ENCODE measurements at places on chromosomes 6 and 20.

GRCh38 chr6:82144007-82144851 is 103.3 kb downstream of the IBTK start:
- DNase-seq: peak; percentile 98

- peak; percentile 11 for DNase-seq
Measured at GRCh38 chr20:9071976-9072726, 3.3 kb downstream of the PLCB4 start.

DNA sequence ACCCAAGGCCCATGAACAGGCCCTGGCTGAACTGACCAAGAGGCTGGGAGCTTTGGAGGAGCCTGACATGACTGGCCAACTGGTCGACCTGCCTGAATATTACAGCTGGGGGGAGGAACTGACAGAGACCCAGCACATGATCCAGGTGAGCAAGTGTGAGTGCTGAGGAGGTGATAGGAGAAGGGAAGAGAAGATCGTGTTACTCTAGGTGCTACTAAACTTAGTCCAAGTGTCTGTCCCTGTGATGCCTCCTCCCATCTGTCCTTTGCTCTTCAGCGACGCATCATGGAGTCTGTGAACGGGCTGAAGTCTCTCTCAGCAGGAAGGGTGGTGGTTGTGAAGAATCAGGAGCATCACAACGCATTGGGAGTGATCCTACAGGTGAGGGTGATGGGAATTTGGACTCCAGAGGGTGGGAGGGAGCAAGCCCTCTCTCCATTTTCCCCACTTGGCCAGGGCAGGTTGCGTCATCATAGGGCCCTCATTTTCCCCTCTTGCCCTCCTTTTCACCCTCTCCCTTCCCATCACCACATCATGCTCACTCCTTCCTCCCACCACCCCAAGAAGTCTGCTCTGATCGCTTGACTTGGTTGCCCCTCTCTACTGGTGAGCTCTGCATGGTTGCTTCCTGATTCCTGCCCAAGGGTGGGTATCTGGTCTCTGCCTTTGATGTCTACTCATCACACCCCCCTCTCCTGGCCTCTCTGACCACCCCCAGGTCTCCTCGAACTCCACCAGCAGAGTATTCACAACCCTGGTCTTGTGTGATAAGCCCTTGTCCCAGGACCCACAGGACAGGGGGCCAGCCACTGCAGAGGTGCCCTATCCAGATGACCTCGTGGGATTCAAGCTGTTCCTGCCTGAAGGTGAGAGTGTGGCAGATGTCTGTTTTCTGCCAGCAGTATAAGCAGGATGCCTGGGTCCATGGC is 4.7 kb downstream of the DXO start:
- no peak for DNase-seq

GRCh38 chr6:162957062-162957461 is 229.3 kb downstream of the PACRG start:
- no peak for DNase-seq

- DNase-seq: peak; percentile 26
Measured at GRCh38 chr6:112478036-112478435, 130.9 kb downstream of the RFPL4B start.

GRCh38 chr6:131640100-131640499 is 3.0 kb downstream of the ENPP3 start:
- no peak for DNase-seq

DNA sequence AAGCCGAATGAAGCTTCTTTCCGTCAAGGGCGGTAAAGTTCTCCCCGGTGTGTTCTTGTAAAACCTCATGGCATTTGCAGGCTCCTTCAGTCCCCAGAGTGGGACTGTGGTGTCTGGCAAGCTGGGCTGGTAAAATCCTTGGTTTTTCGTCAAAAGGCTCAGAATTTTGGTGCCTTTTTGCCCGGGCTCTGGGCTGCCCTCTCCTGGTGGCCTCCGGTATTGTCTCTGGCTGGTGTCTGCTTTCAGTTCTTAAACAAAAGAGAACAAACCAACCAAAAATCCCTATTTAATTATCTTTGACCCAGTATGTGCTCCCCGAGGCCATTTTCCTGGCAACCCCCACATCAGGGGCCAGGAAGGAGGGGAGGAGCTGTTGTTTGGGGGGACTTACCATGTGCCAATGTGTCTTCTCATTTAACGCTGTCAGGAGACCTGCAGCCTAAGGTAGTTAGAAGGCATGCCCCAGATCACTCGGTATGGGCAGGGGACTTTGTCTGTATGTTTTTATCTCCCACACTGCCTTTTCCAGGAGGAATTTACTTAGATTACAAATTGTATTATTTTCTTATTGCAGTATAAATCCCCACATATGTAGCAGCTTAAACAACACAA is 11.1 kb downstream of the CDH4 start:
- no peak for DNase-seq

DNA sequence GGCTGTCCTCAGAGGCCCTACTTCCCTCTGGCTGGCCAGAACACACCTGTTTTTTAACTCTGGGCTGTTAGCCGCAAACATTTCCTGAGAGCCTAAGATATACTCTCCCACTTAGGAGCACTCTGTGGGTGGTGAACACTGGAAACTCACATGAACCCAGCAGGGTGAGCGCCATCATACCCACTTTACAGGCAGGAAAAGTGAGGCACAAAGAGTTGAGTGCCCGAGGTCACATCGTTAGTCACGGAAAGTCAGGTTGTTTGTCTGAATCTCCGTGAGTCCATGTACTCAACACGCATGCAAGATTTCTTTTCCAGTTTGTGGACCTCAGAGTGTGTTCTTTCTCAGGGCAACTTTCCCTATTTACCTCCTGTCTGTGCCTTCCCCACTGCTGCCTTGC is 1.9 kb downstream of the BAK1 start:
- no peak for DNase-seq

DNA sequence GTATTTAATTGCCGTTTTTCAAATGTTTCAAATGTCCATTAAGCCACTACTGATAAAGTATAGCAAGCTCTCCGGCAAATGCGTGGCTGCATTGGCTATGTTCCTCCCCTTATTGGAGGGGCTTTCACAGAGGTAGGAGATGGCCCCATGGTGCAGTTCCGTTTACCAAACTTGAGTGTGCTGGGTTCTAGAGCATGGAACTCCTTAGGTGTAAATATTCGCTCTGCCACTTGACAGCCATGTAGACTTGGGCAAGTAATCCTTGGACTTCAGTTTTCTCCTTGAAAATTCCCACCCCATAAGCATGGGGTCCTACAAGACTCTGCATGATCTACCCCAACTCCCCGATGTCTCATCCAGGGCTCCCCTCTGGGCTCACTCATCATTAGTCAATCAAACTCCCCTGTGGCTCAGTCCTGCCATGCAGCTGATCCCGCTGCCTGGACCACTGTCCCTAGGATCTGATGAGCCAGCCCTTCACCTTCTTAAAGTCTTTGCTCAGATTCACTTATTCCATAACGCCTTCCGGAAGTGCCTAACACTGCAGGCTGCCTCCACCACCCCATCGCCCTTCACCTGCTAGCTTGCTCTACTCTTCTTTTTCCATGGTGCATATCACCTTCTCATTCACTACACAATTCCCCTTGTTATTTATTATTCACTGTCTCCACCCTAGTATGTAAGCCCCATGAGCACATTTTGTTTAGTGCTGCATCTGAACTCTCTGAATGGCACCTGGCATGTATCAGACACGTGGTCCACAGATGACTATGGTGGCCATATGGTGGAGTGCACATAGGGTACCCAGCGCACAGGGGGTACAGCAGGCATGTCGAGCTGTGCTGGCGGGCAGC is 18.8 kb downstream of the PRR18 start:
- no peak for DNase-seq

DNA sequence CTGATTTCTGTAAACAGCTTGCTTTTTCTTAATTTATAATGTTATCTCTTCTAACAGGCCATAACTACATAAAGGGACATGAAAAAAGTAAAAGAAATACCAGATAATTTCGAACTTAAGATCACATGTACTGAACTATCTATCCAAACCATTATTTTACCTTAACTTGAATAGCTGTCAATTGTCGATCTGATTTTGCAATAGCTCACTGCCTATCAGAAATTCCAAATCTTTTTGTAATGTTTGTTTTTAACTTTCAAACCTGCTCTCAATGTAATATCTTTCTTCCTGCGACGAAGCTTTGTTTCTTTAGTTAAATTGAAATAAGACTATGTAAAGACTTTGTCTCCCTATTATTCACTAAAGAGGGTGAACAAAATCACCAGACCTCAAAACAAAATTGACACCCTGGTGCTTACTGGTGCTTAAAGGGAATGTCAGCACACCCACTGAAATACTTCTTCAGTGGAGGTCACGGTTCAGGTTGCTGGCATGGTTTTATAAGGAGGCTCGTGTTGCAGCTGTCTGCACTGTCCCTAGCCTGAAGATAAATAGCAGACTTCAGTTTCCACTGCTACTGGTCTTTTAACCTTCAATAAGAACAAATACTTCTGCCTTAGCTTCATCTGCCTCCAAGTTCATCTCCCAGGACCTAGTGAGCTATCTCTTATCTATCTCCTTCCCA is 117.5 kb upstream of the QKI start:
- no peak for DNase-seq

GRCh38 chr6:15569035-15569995 is 93.5 kb downstream of the DTNBP1 start:
- no peak for DNase-seq

DNA sequence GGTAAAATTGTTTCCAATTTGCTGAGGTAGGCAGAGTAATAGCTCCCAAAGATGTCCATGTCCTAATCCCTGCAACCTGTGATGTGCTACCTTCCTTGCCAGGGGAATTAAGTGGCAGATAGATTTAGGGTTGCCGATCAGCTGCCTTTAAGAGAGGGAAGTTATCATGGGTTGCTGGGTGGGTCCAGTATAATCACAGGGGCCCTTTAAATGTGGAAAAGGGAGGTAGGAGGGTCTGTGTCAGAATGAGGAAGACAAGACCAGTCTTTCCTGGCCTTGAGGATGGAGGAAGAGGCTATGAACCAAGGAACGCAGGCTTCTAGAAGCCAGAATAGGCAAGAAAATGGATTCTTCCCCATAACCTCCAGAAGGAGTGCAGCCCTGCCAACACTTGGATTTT is 50.7 kb downstream of the CTCFL start:
- no peak for DNase-seq

All from fibroblast of skin of abdomen (primary cell).